ENCODE measurements at places on chromosomes 1 and 21.

- peak; percentile 47 for DNase-seq
Measured at GRCh38 chr1:24438423-24438901, 22.9 kb downstream of the NIPAL3 start.

GRCh38 chr1:185823467-185823866 is 89.3 kb downstream of the HMCN1 start:
- DNase-seq = no peak

- DNase-seq = no peak
Measured at GRCh38 chr1:43977376-43978263, 1.4 kb upstream of the B4GALT2 start.

DNA sequence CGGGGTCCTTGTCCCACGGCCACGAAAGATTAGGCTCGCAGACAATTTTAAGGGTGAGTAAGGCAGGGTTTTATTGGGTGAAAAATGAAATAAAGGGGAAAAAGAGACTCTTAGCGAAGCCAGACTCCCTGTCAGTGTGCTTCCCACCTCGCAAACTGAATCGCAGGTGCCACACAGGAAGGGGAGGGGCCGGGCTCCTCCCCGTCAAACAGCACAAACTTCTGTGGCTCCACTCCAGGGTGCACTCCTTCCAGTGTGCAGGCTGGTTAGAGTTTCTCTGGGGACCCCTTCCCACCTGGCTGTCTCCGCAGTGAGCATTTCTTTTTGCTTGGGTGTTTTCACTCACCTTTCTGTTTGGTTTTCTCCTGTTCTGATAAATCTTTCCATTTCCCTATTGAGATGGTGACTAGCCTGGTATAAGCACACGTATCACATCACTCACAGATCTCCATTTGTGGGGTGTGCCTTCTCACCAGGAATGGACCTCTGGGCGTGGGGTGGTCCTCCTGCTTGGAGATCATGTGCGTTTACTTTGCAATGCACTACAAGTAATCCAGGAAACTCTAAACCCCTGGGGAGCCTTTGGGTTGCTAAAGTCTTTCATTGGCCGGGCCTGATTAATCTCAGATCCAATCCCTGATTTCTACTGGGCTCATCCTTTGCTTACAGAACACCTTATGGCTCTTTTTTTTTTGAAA is 37.6 kb upstream of the GALNT2 start:
- no peak for DNase-seq

- DNase-seq = no peak
Measured at GRCh38 chr1:91759076-91759475, 126.9 kb downstream of the TGFBR3 start.

DNA sequence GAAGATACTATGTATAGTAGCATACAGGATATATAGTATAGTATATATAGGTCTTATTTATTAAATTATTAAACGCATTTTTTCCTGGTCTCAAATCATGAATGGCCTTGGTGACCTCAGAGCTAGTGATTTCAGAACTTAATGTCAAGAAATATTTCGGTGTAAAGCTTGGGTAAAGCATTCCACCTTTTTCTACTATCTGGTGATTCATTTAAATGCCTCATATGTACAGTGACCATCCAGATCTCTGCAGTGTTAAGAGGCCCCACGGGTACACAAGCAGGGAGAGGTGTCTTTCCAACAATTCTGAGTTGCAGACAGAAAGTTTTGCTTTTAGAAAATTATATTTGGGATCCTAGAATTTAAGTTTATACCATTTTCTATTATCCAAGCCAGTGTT is 626.5 kb downstream of the PTPRC start:
- no peak for DNase-seq

GRCh38 chr1:8667869-8668594 is 149.4 kb downstream of the RERE start:
- DNase-seq = no peak

- no peak for DNase-seq
Measured at GRCh38 chr1:197546989-197547388, 228.3 kb downstream of the DENND1B start.

GRCh38 chr1:164589961-164590507 is 31.1 kb downstream of the PBX1 start:
- DNase-seq = no peak

GRCh38 chr1:173529106-173529505 is 52.0 kb downstream of the PRDX6 start:
- no peak for DNase-seq

GRCh38 chr1:231931846-231932454 is 305.4 kb downstream of the DISC1 start:
- DNase-seq = no peak

- no peak for DNase-seq
Measured at GRCh38 chr1:5333291-5333690, 658.9 kb downstream of the NPHP4 start.

- DNase-seq = no peak
Measured at GRCh38 chr1:33643216-33643615, 170.8 kb downstream of the ZSCAN20 start.

DNA sequence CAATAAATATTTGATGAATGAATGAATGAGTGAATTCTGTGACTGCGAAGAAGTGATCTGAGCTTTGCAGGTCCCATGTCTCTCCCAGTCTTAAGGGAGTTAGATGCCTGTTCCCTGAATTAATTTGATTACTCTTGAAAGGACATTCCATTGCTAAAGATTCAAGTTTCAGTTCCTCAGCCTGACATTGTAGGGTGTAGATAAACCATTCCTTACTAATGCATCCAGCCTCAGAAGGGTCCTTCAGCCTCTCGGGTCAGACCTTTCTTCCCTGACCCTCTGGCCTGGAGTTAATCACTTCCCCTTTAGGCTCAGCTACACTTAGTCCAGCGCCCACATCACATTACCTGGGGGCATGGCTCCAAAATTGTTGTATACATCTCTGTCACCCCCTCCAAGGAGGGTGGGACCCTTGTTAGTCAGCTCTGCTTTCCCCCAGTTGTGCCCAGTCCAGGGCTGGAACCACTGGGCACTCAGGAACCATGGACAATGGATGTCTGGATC is 2.6 kb downstream of the INSRR start:
- no peak for DNase-seq

DNA sequence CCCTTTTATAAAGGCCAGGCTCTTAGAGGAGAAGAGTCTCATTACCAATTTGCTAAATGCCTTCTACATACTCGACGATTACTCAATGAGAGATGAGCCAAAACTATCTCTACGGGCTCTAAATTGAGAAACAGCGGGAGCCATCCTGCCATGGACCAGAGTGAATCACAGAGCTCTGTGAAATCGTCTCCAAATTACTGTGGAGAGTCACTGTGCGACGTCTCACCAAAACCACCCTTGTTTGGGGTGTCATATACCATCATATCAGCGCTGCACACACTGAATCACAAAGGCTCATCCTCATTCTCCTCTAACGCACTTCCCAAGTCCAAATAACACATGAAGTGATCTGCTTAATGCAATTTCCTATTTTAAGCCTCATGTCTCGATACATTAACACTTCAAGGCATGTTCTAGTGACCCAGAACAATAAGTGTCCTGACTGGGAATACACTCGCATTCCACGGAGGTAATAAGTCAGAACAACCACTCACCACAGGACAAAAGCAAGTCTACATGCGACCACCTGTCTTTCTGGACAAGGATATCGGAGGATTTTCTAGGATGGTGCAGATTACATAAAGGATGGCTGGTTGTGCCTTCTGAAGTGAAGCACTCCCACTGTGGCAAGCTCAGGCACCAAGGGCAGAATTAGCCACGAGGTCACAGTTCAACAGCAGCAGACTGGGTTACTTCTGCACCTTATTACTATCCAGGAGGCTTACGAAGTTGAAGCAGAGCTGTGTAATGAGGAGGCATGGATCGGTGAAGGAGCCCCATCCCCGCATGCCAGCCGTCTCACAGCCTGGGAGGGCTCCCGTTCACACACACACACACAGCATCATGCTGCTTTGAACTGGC is 44.3 kb downstream of the NID1 start:
- DNase-seq = no peak

DNA sequence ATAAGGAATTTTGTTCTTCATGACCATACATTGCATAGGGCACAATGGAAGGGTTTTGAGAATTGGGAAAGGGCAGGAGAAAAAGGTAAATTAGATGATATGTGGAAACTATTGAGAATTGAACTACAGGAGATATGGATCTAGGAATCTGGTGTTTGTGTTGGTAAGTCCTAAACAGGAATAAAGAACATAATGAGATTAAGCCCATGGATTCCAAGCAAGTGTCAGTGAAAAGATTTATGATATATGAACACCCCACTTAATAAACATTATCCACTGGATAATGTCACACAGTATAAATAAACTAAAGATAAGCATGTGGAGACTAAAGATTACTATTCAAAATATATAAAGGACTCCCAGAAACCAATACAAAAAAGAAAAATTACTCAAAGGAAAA is 98.2 kb downstream of the TNFSF18 start:
- no peak for DNase-seq

DNA sequence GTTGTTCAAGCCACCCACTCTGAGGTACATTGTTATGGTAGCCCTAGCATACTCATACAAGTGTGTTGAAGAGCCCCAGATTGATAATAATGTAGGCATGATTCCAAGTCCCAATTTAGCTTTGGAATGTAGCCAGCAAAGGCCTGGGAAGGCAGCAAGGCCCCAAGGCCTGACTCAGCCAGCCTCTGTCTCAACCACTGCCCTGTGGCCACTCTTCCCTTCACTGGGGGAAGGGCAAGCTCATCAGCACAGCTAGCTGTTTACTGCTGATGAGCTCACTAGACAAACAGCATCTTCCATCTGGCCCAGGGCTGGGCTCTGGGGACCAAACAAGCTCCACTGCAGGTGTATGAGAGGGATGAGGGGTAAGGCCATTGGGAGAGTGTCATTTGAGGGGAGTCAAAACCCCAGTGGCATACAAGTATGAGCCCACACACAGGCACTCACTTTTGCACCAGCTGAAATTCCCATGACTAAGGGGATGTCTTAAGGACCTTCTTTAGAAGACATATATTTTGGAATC is 2.2 kb upstream of the IRF6 start:
- no peak for DNase-seq

GRCh38 chr1:243903041-243903440 is 53.0 kb upstream of the AKT3 start:
- DNase-seq = no peak

- DNase-seq = no peak
Measured at GRCh38 chr1:174469687-174470086, 21.9 kb downstream of the GPR52 start.

DNA sequence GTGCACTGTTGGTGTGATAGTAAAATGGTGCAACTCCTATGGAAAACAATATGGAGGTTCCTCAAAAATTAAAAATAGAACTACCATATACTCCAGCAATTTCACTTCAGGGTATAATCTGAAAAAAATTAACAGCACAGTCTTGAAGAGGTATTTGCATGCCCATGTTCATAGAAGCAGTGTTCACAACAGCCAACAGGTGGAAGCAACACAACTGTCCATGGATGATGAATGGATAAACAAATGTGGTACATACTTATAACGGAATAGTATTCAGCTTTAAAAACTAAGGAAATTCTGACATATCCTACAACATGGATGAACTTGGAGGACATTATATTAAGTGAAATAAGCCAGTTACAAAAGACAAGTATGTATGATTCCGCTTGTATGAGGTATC is 8.2 kb downstream of the TTLL7 start:
- no peak for DNase-seq

Measured in right hindlimb (tissue), 1 donor.